ENCODE measurements at places on chromosomes 2 and 18.
A peak's percentile ranks its signal among the peaks of the same experiment; 100 is the strongest.

DNA sequence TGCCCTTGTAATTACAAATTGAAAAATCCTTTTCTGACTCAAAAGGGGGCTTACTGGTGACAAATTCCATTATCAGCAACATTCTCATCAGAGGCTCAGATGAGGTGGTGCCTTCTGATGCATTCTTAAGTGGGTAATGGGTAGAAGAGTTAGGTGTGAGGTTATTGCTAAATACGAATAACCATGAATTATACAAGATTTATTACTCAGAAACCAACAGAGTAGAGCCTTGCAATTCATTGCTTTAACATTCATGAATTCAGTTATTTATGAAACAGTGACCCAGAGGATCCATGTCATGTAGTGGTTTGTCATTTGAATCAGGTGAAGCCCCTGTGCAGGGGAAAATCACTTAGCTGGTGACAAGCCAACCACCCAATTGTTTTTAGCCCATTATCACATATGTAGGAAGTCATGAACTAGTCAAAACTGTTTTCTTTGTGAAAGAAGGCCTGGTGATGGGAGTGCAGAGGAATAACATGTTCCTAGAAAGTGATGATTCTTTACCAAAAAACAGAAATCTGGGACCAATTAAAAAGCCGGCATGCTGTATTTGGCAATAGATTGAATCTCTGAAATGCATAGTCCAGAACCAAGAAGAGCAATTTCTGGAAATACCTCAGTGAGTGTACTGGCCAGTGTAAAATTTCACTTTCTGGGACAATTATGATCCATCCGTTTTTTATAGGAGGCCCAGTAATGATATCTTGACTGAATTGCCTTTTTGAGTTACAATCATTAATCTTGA is 70.2 kb downstream of the CRIM1 start:
- peak; percentile 23 for DNase-seq

GRCh38 chr18:54147439-54147838 is 77.0 kb downstream of the MBD2 start:
- no peak for DNase-seq

- no peak for DNase-seq
These were observed 461.4 kb downstream of the TSN start for GRCh38 chr2:122216901-122217300.

DNA sequence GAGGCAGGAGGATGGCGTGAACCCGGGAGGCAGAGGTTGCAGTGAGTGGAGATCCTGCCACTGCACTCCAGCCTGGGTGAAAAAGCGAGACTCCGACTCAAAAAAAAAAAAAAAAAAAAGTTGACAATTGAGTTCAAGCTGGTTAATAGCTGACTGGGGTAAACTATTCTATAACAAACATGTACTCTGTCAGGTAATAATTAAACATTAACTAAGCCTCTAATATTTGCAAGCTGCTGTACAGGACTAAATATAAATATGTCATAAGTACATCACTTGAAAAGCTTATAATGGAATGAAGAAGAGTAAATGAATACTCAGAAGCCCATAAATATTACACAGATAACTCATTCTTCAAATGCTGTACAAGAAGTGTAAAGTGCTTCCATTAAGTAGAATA is 190.4 kb upstream of the CRIM1 start:
- no peak for DNase-seq

DNA sequence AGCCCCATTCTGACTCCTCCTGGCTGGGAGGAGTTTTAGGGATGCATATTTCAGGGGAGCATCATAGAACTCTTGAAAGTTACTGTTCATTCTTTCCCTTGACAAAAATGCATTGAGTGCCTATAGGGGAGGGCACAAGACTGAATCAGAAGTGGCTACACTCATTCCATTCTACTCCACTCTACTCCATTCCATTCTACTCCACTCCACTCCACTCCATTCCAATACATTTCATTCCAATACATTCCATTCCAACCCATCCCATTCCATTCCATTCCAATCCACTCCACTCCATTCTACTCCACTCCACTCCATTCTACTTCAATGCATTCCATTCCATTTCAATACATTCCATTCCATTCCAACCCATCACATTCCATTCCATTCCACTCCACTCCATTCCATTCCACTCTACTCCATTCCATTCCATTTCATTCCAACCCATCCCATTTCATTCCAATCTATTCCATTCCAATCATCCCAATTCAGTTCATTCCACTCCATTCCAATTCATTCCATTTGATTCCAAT is 110.8 kb downstream of the LOXHD1 start:
- DNase-seq = no peak

- DNase-seq = no peak
These were observed 101.7 kb downstream of the NRP2 start for GRCh38 chr2:205783872-205784499.

DNA sequence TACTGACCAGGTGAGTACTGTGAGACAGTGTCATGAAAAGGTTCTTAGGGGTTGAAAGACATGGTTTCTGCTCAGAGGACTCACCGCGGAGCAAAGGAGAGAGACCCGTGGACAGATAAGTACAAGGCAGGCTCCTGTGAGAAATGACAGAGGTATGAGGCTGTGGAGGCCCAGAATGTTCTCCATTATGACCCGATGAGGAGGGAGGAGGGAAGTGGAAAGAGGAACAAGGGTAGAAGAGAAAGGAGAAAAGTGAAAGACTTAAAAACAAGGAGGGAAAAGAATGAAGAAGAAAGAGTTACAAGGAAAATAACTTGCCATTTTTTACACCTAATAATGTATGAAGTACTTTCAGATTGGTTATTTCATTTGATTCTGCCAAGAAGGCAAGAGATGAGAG is 29.8 kb downstream of the MAPRE3 start:
- DNase-seq = no peak

DNA sequence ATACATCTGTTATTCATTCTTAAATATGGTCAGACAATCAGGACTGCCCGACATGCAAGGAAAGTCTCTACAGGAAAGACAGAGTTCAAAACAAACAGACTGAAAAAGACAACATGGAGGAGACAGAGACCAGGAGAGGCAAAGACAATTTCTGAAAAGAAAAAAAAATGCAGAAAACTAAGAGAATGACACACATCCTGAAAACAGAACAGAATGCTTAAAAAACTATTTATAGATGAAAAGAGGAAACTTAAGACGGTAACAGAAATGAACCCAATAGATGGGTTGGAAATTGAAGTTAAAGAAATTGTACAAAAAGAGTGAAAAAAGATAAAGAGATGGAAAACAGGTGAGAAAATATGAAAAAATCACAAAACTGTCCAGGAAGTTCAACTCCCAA is 95.7 kb downstream of the BCL2 start:
- no peak for DNase-seq

GRCh38 chr18:2825613-2826175 is 21.1 kb upstream of the EMILIN2 start:
- no peak for DNase-seq

GRCh38 chr2:181907057-181907456 is 15.5 kb downstream of the ITPRID2 start:
- no peak for DNase-seq
